BJ (cell line): ENCODE measurements at places on chromosomes 4 and X.

- no peak for DNase-seq
These were observed 14.8 kb upstream of the RTL5 start for GRCh38 chrX:72146527-72146926.

- no peak for DNase-seq
These were observed 51.1 kb downstream of the SLC10A7 start for GRCh38 chr4:146470604-146471003.

DNA sequence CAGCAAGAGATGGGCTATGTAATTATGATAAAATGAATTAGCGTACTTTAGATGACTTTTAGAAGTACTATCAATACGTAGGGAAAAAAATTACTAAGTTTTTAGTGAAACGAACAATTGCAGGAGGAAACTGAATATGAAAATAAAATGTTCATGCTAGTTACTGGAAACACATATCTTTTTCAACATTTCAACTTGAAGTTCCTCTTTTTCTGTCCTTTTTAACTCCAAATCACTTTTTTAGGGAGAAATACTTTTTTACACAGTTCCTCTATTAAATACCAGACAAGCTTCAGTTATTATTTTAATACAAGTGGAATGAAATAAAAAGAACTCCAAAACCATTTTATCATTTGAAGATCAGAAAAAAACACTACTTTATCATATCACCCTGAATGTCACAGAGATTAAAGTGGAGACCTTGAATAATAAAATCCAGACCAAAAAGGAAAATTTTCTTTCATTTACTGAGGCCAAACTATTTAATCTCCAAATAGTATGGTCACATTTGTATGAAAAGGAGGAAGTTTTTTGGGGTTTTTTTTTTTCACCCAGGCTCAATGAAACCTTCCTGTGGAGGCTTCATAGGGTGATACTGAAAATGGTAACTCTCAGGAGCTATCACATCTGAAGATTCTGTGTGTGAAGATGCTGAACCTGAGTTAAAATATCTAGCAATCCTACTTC is 306.2 kb downstream of the INPP4B start:
- no peak for DNase-seq

GRCh38 chr4:167838686-167839085 is 253.7 kb upstream of the ANXA10 start:
- no peak for DNase-seq

- no peak for DNase-seq
These were observed at the start of gene KLHL4 for GRCh38 chrX:87517571-87518141. Gene KLHL4, plus strand, starts transcription at chrX:87517802. Its CDS starts 92 bp downstream, at chrX:87517894.

- no peak for DNase-seq
These were observed 1287.6 kb downstream of the STIM2 start for GRCh38 chr4:28148221-28148620.

DNA sequence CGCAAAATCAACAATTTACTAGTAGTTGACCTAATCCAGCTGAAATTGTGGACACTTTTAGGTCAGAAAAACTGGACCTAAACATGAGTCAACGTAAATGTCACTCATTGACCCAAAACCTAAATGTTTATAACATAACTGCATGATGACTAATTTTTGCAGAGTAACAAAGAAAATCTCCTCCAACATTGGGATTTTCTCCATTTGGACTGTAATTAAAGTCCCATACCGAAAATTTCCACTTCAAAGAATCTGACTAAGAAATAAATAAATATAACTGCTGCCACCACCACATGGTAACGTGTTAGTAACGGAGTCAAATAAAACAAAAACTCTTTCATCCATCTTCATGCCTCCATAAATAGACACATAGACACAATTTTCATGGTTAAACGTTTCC is 1.9 kb downstream of the ADGRA3 start:
- no peak for DNase-seq

DNA sequence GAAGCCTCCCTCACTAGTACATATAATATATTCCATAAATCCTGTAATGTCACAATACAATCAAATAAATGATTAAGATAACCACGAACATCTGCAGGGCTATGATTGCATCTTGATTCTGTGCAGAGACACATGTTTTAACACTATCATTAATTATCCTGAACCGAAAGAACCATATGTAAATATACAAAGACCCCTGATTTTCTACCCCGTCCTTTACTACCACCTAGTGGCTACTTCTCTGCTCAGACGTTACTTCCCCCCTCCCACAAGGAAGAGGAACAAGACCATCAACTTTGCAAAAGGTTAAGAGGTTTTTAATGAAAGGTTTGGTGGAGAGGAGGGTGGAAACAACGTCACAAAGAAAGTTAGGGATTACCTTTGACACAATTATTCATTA is 134.0 kb downstream of the COL4A6 start:
- no peak for DNase-seq

- no peak for DNase-seq
These were observed 82.3 kb upstream of the CD99 start for GRCh38 chrX:2608638-2609430.

DNA sequence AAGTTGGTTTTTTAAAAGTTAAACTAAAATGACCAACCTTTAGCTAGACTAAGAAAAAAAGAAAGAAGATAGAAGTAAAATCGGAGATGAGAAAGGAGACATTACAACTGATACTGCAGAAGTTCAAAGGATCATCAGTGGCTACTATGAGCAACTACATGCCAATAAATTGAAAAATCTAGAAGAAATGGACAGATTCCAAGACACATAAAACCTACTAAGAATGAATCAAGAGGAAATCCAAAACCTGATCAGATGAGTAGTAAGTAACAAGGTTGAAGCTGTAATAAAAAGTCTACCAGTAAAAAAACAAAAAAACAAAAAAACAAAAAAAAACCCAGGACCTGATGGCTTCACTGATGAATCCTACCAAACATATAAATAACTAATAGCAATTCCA is 16.1 kb downstream of the IQCM start:
- no peak for DNase-seq

GRCh38 chr4:188780686-188781085 is 641.4 kb downstream of the TRIML1 start:
- no peak for DNase-seq

DNA sequence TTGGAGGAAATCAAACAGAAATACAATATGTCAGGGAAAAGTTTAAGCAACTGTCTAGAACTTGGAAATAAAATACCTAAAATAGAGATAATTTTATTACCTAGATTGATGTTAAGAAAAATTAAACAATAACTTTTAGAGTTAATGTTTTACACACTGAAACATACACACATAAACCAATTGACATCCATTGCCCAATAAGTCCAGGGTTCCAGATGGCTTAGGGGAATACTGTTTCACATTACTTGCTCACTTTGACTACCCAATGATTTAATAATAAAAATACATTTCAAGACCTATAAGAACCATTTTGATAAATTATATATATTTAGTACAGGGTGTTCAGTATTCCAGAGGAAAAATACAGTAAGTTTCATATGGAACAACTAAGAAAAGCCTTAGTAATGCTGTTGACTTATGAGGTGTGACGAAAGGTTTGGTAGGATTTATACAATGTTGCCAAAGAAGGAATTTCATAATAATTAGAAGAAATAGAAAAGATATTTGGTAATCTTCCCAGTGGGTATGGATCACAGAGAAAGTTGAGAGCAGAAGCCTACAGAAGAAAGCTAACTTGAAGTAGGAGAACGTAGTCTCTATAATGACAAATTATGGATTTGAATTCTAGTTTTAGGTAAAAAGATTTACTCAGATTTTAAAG is 23.0 kb upstream of the UGT2B4 start:
- DNase-seq: no peak

DNA sequence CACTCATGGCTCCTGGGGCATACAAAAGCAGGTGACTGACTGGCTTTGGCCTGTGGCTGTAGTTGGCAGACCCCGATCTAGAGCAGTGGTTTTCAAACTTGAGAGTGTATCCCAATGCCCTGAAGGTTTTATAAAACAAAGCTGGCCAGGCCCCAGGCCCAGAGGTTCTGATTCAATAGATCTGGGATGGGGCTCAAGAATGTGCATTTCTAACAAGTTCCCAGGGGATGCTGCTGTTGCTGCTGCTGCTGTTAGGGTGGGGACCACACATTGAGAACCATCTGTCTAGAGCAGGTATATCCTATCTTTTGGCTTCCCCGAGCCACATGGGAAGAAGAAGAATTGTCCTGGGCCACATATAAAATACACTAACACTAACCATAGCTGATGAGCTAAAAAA is 7.3 kb downstream of the AIFM1 start:
- DNase-seq: no peak

DNA sequence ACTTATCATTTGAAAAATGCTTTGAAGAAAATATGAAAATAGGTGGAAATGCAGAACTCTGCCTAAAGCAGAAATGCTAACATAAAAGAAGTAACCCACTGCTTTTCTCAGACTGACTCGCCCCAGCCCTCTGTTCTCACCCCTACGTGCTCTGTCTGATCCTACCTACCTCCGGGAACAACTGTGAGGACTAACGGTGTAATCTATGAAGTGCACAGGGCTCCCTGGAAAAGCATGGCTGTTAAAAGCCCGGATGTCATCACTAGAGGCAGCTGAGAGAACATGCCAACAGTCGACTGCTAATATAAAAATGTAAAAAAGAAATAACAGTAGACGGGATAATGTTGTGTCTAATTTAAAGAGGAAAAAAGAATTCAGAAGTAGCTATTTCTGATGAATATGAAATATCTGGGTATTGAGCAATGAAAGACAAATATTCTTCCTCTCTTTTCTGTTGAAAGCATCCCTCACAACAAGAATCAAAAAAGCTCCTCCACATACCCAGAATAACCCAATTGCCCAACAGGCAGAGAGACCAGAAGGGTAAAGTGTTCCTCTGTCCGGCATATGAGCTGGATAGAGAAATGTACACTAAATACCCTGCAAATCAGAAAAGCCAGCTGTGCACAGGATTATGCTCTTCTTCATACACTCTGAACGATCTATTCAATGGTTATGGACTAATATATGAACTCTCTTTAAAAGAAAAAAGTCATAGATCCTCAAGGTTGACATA is 130.7 kb downstream of the TSPAN5 start:
- no peak for DNase-seq

- DNase-seq: no peak
These were observed 50.2 kb upstream of the GABRE start for GRCh38 chrX:152024710-152025109.

DNA sequence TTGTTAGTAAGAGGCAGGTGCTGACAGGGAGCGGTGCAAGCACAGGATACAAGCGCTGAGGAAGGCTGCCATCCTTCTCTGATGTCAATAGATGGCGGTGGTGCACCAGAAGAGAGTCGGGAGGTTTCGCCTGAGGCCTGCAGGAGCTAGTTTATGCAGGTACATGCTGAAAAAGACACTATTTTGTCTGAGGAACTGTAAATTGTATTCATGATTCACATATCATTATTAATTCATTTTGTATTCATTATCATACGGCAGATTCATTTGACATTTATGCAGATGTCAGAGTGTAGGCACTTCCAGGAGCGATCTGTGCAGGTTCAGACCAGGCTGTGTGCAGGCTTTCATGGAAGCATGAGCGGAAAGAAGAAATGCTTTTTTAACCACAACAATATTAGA is 824.0 kb downstream of the STIM2 start:
- no peak for DNase-seq

- DNase-seq: no peak
These were observed 32.6 kb downstream of the GAK start for GRCh38 chr4:899556-899906.

GRCh38 chr4:87055311-87055710 is 120.5 kb downstream of the AFF1 start:
- DNase-seq: no peak

DNA sequence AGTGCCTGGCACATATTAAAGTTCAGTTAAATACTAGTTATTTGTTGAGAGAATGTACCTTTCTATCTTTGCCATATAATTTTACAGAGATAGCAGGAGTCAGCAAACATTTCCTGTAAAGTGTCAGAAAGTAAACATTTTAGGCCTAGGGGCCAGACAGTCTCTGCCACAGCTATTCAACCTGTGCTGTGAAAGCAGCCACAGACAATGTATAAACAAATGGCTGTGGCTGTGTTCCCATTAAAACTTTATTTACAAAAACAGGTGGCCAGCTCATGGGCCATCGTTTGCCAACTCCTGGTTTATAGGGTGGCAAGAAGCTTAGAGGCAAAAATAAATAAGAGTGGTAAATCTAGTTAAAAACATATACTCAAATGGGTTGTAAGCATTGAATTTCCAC is 34.0 kb upstream of the BRS3 start:
- DNase-seq: no peak

- DNase-seq: no peak
These were observed 3.4 kb upstream of the INTU start for GRCh38 chr4:127629371-127629770.

DNA sequence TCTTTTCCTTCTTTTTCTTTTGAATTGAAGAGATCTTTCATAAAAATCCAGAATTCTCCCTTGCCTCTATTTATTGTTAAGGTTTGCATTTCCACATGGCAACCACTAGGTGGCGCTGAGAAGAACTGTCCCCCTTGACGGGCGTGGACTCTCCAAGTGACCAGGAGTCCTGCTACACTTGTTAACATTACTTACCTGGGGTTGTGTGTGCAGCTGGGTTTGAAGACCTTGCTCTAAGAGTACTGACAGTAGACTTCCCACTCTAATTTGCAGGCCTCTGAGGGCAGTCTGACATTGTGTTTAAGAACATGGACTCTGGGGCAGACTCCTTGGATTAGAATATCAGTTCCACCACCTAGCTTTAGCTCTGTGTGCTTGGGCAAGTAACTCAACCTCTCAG is 52.8 kb downstream of the GPRIN3 start:
- DNase-seq: no peak

DNA sequence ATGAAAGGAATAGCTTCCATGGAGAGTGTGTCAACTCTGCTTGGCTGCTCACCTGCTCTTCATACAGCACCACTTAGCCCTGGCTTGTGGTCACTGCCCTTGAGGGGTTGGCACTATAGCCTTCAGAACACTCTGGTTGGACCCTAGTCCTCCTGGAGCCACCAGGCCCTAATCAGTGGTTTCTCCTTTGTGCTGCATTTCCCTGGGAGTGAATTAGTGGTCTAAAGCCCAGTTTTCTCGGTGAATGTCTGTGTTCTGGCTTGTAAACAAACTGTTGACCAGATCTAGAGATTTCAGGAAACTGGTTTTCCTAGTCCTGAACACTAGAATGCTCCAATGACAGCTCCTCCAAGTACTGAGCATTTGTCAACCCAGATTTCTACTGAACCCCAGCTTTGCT is 28.6 kb upstream of the TMEM154 start:
- DNase-seq: no peak

DNA sequence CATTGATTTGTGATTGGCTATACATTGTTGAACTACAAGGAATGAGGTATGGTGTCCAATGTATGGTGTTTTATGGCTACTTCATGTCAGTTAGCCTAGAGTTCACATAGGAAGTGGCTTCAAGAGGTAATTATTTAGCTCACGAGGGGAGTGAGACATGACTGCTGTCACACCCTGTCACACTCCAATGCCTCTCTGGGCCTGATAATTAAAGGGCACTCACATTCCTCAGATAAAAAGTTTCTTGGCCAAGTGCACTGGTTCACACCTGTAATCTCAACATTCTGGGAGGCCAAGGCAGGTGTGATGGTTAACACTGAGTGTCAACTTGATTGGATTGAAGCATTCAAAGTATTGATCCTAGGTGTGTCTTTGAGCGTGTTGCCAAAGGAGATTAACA is 65.0 kb upstream of the DDX60 start:
- DNase-seq: no peak
